Activated T-helper 1 cell treated with Interleukin-2 at 50 U/mL for 16 hours (primary cell): ENCODE measurements at places on chromosomes 7 and 10.
A peak's percentile ranks its signal among the peaks of the same experiment; 100 is the strongest.

DNA sequence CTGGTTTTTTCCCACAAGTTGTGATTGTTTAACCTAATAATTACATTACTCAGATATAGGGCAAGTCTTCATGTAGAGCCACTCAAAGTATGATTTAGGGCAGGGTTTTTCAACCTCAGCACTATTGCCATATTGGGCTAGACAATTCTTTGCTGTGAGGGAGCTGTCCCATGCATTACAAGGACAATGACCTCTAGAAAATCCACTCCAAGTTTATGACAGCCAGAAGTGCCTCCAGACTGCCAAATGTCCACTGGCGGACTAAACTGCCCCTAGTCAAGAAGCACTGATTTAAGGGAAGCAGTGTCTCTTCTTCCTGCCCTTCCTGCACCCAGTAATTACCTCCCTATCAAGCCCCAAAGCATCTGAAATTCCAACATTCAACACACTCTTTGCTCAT, 54.4 kb downstream of the ZNF800 start:
- DNase-seq: no peak

DNA sequence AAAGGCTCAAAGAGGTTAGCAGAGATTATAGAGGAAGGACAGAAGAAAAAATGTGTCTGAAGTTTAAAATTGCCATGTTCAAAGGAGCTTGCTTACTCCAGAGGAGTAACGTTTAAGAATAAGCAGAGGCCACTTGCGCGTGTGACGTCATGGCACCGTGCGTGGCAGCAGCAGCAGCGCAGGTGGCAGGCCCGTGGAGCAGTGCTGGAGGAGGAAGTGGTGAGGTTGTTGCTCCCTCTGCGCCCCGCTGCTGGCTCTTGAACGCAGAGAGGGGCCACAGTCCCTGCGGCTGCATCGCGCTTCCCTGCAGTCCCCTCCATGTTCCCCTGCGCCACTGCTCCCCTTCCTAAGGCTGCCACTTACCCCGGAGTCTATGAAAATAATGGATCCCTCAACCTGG, 37.5 kb downstream of the GDI2 start:
- peak; percentile 74 for DNase-seq

GRCh38 chr7:32479574-32480200, 10.5 kb downstream of the LSM5 start:
- DNase-seq: no peak

- DNase-seq: no peak
Observed at GRCh38 chr7:141076377-141076776, 2.5 kb downstream of the TMEM178B start.

DNA sequence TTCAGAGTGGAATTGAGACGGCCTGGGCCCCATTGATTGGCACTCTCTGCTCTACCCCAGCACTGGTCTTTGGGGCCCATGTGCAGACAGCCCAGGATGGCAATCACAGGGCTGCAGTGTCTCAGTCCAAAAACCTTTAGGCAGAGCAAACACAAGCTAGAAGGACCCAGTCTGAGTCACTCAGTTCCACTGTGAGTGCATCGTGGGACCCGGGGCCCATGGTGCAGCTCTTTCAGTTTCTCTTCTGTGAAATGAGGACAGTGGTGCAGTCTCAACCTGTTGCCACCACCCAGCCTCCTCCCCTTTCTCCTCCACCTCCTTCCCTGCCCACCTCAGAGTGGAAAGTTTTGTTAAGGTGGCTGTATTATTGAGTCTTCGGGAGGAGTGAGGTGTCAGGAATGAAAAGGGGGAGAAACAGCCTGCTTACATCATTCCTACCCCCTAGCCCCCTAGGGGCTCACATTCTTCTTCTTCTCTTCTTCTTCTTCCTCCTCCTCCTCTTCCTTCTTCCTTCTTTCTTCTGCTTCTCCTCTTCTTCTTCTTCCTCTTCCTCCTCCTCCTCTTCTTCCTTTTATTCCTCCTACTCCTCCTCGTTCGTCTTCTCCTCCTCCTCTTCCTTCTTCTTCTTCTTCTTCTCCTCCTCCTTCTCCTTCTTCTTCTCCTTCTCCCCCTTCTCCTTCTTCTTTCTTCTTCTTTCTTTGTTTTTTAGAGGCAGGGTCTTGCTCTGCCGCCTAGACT, 19.5 kb upstream of the CARD11 start:
- DNase-seq: peak; percentile 44

DNA sequence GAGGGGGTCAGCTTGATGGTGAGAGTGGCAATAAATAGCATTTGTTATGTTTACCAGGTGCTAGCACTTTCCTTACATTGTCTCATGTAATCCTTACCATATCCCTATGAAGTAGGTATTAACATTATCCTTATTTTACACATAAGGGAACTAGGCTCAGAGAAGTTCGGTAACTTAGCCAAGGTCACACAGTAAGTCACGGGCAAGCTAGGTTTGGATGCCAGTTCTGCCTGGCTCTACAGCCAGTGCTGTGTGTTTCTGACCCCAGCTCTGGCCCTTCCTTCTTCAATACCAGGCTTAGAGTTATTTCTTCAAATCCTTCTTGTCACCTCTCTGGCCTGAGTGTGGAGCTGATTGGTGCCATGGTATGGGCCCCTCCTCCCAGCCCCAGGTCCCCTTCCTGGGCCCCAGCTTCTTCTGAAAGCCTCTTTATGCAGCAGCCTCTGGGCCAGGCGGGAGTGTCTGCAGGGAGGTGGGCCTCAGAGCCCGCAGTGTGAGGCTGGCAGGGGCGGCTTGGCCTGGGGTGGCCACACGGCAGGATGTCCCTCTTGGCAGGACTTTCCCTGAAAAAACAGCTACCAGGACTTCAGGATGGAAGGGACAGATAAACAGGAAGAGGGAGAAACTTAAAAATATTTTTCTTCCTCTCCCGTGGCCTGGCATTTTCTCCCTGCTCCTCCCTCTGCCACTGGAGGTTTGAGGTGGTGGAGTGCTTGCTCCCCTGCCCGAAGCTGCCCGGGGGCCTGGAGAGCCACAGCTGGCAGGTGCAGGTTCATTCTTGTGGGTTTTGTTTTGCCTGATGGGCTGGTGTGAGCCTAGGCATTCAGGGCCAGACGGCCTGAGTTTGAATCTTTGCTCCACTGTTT, 20.6 kb downstream of the PALD1 start:
- no peak for DNase-seq

DNA sequence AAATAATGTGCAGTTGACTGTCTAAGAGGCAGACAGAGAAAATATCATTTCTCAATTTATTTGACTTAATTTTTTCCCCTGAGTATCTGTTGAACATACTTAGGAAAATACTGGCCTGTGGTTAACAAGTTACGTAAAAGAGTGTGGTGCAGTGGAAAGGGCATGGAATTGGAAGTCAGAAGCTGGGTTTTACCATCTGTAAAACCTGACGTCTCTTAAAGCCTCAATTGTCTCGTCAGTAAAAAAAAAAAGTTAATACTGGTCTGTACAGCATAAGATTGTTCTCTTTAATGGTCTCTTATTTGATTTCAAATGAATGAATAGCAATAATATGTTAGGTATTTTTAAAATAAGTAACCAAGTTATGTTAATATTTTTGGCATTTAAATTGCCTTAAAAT, 67.8 kb downstream of the PHTF2 start:
- DNase-seq: no peak

GRCh38 chr10:99777918-99778714, 4.3 kb upstream of the ABCC2 start:
- no peak for DNase-seq

DNA sequence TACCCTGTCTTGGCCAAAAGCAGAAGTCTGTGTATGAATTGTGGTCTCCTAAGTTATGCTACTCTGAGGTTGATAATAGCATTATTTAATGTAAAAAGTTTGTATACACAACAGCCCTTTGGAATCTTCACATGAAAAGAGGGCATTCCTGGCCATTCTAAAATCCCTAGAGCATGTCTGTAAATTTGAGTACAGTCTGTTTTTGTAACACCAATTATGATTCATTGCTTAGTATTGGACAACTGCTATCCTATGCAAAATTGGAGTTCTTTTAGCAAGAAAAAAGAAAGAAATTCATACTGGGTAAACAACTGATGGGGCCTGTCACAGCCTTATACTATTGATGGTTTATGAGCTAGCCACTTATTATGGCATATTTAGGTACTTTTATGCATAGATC, 10.2 kb downstream of the CUTC start:
- no peak for DNase-seq

DNA sequence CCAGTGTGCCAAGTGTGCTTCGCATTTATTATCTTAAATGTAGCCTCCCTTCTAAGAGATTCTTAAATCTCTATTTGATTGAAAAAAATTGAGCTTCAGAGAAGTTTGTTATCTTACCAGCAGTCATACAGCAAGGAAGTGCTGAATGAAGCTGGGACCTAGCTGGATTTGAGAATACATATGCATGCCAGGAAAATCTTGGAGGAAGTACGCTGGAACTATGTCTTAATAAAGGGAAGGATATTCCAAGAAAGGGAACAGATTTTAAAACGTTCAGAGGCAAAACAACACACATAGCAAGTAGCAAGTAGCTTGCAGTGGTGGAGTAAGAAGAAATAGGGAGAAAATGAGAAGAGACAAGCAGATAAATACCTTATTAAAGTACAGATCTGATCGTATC, 1.5 kb downstream of the CFAP70 start:
- no peak for DNase-seq

- DNase-seq: no peak
Observed at GRCh38 chr7:22640269-22640668, 86.7 kb upstream of the IL6 start.

- DNase-seq: no peak
Observed at GRCh38 chr10:78757344-78757925, 311.3 kb upstream of the ZMIZ1 start.
